ENCODE measurements at places on chromosomes 3 and 15.

DNA sequence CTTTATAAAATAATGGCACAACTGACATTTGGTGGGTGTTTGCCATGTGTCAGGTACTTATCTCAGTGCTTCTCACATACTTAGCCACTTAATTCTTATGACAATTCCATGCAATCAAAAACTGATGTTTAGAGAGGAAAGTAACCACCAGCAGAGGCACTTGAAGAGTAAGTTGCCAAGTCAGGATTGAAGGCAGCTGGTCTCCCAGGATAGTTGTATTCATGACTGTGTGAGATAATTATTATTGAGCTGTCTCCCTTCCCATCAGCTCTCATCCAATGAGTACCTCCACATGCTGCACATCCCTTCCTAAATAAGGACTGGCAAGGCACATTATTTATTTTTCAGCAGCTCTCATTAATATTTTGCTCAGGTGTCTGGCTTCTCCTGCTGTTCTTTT lies 4.8 kb downstream of the VEPH1 start:
- no peak for DNase-seq

DNA sequence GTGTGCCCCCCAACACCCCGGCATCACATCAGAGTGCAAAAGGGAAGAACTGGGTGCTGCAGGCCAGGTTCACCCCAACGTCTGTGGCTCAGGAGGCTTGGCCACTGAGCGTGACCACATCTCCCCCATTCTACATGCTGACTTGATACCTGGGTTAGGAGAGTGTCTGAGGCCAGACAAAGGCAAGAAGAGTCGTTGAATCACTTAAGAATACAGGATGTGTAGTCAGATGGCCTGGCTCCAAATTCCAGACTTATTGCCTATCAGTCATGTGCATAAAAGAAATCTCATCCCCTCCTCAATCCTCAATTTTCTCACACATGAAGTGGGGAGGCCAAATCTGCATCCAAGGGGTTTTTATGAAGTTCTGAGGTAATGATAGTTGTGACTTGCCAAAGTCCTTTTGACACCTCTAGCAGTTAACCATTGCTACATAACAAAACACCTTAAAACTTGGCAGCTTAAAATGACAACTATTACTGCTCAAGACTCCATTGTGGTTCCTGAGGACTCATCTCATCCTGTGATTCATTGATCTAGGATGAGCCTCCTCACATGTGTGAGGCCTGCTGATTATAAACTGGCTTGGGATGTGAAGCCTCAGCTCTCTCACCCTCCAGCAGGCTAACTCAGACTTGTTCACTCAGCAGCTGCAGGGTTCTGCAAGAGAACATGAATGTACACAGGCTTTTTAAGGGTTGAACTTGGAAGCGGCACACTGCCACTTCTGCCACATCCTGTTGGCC lies 138.8 kb upstream of the TLE3 start:
- no peak for DNase-seq

DNA sequence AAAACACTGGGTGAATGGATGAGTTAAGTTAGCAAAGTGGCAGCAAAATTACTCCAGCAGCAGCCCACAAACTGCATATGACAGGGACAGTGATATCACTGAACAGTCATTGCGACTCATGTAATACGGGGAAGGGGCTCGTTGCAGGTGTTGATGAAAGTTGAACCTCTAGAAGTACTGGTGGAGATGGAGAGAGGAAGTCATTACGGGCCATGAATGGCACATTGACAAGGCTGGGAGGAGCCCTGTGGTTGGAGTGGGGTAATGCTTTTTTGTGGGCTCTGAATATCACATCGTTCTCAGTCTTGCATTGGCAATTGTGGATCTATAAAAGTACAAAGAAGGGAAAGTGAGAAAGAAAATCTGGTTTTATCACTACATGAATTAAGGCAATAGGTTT lies 278.1 kb downstream of the ZPLD1 start:
- DNase-seq: no peak

DNA sequence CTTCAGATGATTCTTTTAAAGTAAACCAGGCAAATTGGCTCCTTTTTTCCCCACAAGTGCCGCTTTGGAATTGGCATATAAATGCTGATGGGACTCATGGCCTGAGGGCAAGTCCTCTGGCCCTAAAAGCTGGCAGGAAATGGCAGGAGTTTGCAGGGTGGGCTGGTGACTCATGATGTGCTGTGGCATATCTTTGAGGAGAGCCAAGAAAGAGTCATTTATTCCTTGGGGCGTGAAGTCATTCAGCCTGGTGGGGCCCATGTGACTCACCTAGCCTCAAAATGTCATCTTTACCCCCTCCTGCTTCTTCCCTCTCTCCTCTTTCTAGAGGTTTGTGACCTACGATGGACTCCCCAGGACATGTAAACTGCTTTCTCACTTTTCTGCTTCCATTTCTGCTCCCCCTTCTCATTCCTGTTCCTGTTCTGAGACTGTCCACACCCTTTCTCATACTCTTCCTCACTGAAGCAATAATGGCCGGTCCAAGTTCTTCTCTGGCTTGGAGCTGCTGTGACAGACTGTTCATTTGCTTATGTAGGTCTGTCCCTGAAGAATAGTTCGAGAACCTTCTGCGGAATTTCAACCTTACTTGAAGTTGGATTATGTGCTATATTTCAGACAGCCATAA lies 326.1 kb downstream of the SATB1 start:
- DNase-seq: no peak

Data from NCI-H1417 treated with DMSO at 0.1 percent for 48 hours (cell line).